ENCODE measurements at places on chromosomes 4 and X.

DNA sequence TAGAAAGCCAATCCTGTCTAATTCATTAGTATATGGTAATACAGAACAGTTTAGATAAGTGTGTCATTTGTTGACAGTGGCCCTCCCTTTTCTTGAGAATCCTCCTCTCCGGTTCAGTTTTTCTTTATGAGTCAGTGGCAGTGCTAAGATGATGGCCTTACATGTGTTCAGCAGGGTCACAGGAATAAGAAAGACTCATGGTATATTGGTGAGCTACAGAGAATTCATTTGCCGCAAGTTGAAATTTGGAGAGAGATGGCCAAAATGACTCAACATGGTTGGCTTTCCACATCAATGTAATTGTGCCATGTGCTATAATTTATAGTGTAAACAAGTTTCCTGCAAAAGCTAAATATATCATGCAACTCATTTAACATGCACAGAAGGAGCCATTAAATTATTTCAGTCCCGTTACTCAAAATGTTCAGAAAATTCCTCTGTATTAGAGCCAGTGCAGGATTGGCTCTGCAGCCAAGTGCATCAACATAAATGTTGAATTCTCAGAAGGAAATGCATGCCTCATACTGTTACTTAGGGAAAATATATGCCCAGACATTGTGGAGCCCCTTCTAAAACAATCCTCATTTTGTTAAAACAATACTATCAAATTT is 374.3 kb downstream of the AFF2 start:
- DNase-seq = peak; percentile 66

GRCh38 chr4:172867835-172868234 is 300.8 kb upstream of the GALNT7 start:
- DNase-seq = no peak

GRCh38 chr4:8744083-8744805 is 127.4 kb downstream of the HMX1 start:
- DNase-seq = no peak

DNA sequence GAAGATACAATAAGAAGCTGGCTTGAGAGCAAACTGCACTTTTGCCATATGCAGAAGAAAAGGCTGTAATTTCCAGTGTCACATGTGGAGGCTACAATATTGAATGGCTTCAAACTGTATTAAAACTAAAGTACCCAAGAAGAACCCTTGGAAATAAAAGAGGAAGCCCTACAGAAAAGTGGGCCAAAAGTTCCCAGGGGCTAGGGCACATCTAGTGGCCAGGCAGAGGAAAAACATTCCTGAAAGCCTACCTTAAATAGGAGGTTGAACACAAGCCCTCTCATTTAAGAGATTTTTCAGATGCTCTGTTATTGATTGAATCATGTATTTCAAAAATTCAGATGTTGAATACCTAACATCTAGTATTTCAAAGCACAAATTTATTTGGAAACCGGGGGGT is 40.6 kb upstream of the PRDX4 start:
- no peak for DNase-seq

DNA sequence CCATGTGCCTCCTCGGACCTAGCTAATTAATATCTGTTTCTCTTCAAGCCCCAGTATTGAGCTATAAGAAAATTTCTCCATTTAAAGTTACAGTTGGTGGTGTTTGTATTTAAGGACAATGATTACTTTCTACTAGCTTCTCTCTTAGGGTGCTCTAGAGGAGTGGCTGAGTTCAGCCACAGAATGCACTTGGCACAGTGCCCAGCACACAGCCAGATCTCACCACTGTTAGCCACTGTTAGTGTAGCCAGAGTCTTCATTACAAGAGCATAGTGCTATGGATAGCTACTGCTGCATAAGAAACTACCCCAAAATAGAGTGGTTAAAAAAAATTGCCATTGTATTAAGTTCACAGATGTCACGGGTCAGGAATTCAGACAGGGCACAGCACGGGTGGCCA is 421.3 kb downstream of the BCOR start:
- no peak for DNase-seq

- no peak for DNase-seq
Observed at GRCh38 chr4:186829740-186830449, 106.2 kb upstream of the FAT1 start.

DNA sequence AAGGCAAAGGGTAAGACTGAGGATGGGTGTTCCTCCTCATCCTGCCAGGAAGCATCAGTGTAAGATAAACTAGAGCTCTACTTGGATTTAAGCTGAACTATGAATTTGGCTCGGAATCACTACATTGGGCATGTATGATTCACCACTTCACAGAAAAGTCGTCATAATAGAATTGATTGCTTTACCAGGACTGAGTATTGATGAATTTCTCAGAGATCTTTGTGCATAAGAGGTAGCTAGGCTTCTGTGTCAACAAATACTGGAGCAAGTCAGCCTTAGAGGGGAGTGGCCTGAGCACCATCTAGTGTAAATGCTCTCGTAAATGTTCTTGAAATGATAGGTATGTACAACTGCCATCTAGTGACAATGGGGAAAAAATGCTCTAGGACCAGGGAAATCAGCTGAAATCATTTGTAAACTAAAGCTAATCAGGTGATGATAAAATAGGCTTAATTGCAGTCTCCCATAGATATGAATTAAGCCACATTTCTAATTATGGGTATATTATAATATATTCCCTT is 309.5 kb upstream of the FMR1 start:
- no peak for DNase-seq

DNA sequence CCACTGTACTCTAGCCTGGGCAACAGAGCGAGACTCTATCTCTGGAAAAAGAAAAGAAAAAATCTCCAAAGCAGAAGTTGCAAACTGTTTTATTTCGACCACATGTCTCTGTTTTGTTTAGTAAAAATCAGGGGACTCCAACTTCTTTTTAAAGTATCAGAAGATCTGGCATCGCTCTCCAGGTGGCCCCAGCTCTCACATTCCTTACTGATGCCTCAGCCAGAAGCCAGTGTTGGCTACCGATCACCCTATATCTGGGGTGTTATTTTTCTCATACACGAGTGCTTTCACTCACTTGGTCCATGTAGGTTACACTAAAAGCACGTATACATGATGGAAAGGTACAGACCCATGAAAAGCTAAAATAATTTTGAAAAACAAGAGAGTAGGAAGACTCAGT is 8.3 kb downstream of the MPP1 start:
- no peak for DNase-seq

DNA sequence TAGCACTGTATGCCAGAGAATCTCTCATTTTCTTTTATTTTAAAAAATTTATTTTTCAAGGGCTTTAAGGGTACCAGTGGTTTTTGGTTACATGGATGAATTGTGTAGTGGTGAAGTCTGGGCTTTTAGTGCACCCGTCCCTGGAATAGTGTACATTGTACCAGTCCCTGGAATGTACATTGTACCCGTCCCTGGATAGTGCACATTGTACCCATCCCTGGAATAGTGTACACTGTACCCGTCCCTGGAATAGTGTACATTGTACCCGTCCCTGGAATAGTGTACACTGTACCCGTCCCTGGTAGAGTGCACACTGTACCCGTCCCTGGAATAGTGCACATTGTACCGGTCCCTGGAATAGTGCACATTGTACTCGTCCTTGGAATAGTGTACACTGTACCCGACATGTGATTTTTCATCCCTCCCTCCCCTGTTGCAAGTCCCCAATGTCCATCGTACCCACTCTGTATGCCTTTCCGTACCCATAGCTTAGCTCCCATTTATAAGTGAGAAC is 56.1 kb upstream of the HELT start:
- no peak for DNase-seq

DNA sequence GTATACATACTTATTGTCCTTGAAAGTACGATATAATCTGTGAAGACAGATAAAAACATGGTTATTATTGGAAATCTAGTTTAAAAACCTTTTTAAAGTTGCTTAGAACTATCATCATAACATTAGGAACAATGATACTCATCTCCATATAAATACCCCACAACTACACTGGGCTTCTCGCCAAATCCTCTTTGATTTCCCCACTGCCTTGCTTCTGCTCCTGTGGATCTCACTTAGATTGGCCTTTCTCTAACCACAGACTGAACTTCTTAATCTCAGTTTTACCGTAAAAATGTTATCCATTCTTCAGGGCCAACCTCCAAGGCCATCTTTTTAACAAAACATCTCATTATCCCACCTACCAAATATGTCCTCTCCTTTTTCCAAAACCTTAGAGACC is 77.6 kb downstream of the PRKG2 start:
- peak; percentile 20 for DNase-seq

DNA sequence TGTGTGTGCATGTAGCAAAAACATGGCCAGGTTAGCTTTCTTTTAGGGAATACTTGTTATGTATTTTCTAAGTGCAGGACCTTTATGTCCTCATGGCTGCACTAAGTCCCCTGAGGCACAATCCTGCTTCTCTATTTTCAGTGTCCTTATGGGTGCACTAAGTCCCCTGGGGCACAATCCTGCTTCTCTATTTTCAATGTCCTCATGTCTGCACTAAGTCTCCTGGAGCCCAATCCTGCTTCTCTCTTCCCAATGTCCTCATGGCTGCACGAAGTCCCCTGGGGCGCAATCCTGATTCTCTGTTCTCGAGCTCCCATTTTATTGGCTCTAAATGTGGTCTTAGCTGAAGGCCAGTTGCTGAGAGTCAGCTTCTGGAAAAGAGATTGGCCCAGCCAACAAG is 49.7 kb upstream of the GPRIN3 start:
- no peak for DNase-seq

GRCh38 chr4:183760326-183760725 is 101.2 kb downstream of the TRAPPC11 start:
- DNase-seq = no peak

DNA sequence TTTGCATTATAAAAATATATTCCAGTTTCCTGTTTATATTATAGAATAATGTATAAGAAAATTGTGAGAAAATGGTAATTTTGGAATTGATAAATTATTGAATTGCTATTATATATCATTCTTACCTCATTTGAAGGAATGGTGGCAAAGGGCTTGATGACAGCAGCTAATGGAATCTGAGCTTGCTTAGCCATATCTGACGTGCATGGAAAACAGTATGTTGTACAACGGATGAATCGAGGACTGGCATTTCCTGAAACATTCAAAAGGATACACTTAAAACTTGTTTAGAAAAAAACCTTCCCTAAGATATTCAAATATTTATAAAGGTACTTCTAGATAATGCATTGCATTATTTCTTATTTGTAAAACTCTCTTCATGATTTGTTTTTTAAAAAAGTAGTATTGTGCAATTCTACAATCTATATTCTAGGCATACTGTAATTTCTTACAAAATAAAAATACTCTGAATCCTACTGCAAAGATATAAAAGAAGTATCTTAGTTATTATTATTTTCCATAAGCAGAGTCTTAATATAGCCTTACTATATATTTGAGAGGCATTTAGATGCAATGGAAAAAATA is 38.3 kb downstream of the SEC24D start:
- no peak for DNase-seq

DNA sequence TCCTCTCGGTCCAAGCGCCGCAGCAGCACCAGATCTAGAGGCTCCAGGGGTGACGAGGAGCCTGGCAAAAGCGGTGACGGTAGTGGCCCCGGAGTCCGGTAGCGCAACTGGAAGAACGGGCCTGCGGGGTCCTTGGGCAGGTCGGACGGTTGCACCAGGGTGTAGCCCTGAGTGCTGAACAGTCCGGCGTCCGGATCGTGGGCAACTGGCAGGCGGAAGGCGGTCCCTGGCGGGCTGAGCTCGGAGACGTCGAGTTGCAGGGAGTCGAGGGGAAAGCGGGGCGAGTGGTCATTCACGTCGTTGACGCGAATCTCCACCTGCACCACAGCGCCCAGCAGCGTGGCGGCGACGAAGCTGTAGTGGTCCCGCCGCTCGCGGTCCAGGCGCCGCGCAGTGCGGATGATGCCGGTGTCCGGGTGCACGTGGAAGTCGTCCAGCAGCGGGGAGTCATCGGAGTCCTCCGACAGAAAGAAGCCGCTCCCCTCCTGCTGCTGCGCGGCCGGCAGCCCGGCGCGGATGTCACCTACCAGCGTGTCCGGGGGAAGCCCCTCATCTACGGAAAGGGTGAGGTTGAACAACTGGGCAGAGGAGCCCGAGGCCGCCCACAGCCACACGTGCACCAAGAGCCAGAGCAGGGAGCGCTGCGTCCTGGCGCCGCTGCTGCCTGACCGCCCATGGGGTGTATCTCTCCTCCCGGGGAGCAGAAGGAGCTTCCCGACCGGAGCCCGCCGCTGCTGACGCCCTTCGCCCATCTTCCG is 837 bp downstream of the DCHS2 start:
- DNase-seq = no peak

DNA sequence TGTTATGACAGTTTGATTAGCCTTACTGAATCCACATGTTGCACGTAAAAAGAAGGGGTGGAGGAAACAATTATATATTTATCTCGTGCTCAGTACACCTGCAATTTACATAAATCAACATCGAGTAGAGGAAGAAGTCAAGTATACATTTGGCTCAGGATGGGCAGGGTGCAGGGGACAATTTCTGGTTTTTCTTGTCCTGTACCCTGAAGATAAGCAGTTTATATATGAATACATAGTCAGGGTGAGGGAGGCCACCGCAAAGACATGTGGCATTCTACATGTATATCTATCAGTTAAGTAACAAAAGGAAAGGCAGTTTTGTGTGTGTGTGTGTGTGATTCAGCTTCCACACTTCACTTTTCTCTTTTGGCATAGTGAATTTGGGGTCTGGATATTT is 11.1 kb upstream of the EREG start:
- DNase-seq = no peak

GRCh38 chrX:73214426-73215094 is at the start of gene NAP1L2:
Gene NAP1L2, minus strand, starts transcription at chrX:73214851. Its CDS starts 359 bp downstream, at chrX:73214492.
- peak; percentile 4 for DNase-seq

DNA sequence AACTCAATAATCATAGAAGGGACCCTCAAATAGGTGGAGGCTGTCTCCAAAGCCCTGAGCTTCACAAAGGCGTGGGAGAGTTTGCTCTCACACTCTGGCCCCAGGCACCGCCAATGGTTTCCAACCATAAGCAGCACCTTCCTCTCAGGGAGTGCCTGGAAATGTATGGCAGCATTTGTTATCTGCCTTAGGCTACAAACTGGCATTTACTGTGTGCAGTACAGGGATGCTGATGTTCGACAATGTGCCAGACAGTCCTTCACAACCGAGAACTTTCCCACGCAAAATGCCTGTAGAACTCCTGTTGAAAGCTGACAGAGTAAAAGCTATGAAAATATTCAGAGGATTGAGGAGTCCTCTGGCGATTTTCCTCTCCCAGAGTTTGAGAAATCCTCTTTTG is 55.7 kb upstream of the CDKN2AIP start:
- no peak for DNase-seq

DNA sequence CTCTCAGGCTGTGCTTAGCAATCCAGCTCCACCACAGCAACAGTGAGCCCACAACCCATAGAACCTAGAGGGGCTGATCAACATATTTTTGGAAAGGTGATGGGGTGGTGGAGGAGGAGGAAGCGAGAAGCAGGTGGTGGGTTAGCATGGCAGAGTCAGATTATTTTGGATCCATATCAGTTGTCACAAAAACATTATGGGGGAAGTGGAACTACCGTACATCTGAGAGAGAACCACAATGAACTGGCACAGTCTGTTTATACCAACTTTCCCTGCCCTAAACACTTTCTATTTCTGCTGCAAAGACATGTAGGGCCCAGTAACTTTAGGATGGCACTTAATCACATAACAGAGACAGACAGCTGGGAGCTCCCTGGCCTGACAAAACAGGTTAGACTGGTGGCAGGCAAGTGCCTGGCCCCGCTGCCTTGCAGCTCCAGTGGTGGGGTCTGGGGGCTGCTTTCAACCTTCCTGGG is 4.3 kb downstream of the SLC9A7 start:
- DNase-seq = no peak

GRCh38 chrX:63529961-63530360 is 178.8 kb upstream of the SPIN4 start:
- DNase-seq = no peak

Measured in fibroblast of skin of left quadriceps (primary cell).